A549 treated with CpdA at 1 μM for 4 hours (cell line): ENCODE measurements at places on chromosomes 5 and 9. TPM values are rescaled to one million over a fixed set of nuclear protein-coding genes. Genes with fewer than 3 reads are reported as not detected.

Gene IL11RA
- total RNA-seq = 5.0 to 6.7 TPM (median 5.6 TPM) in 5 replicates

Gene SLC34A3
- total RNA-seq = 0.07 to 0.13 TPM (median 0.08 TPM) in 5 replicates

Gene TRIP13
- total RNA-seq = 61.0 to 69.9 TPM (median 65.6 TPM) in 5 replicates

Gene DNAI1
- total RNA-seq = 0.07 to 0.37 TPM (median 0.09 TPM) in 4 of 5 replicates, not detected in the other

Gene SLC34A1
- not detected in 5 replicates for total RNA-seq
